ENCODE measurements at places on chromosomes 12 and 14.

DNA sequence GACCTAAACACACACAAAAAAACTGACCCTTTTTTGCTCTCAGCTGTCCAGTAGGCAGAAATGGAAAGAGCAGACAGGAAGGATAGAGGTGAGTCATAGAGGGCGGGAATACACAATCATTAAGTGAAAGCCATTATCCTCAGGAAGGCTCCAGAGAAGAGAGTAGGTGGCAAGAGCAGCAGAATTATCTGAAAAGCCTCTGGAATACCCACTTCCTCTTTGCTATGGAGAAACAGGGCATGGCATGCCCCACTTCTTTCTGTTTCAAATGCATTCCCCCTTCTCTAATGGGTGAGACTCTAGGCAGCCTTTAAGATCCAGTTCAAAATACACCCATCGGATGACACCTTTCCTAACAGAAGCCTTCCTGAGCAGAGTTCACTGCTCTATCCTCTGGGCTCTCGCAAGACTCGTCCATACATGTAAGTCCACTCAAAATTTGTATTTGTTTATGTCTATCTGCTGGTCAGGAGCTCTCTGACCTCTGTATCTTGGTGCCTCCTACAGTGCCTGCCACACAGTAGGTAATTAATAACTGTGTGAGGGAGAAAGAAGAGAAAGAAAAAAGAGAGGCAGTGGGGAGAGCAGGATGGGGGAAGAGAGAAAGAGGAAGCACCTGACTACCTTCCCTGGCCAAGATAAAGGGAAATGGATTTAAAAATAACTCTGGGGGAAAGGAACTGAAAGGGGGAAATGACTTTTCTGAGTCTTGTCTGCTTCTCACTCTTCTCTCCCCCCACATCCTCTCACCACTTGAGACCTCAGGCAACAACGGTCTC lies 8.5 kb downstream of the KLHL33 start:
- DNase-seq = no peak

DNA sequence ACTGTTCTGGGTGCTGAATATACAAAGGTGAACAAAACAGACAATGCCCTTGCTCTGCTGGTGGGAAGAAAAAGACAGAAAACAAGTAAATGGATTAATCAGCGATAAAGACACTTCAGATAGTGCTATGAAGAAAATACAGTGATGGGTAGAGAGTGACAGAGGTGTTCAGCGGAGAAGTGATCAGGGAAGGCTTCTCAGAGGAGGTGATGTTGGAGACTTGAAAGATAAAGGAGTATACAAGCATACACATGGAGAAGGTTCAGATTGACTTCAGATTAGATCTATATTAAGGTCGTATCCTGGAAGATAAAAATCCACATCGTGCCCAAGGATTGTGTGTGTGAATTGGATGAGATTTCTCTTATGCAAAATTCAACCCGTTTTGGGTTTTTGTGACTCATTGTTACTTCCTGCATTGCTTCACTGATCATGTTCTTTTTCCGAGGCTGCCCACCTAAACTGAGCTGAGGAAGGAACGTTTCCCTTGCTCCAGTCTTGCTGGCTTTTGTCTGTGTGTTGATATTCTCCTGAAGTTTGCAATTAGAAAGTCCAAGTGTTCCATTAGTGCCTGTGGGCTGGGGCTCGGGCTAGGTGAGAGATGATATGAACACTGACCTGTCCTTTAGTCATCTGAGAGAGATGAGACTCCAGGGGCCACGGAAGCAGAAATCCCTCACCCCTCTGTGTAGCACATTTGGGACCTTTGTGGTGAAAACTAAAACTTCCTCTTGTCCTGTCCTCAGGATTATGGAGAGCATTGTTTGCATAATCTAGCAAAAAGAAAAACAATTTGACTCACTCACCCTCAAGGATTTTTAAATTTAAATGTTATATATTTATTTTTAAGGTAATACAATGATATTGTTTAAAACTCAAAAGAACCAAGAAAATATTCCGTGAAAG lies 27.6 kb downstream of the PLXNC1 start:
- DNase-seq = no peak

- peak; percentile 9 for DNase-seq
Measured at GRCh38 chr14:86221000-86221399, 691.1 kb downstream of the FLRT2 start.

DNA sequence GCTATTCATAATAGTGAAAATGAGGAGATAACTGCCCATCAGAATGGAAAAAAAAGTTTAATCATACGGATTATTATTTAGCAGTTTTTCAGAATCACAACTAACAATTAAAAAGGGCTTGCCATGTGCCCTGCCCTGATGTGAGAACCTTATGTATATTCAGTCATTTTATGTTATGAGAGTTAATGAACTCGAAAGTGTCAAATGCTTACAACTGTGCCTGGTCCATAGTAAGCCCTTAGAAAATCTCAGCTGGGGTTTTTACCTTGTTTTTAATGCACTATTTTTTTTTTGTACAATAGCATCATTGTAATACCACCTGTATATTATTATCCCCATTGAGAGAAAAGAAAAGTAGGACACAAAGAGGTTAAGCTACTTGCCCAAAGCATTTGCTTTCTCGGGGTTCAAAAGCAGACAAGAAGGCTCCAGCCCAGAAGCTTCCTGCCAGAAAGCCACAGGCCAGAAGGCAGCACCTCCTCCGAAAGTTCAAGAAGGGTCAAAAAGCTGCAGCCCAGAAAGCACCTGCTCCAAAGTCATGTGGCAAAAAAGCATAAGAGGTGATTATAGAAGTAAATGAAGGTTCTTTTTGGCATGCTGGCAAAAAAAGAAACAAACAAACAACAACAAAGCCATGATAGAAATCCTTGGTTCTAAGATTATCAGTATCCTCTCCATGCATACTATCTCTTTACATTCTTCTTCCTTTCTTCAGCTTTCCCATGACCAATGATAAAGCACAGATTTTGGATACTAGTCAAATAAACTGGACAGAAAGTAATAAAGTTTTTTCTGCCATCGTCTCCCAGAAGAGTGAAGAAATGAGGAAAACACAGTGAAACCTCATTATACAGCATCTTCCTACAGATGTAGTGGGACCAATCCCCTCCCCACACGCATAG lies 59.1 kb upstream of the NAP1L1 start:
- no peak for DNase-seq

DNA sequence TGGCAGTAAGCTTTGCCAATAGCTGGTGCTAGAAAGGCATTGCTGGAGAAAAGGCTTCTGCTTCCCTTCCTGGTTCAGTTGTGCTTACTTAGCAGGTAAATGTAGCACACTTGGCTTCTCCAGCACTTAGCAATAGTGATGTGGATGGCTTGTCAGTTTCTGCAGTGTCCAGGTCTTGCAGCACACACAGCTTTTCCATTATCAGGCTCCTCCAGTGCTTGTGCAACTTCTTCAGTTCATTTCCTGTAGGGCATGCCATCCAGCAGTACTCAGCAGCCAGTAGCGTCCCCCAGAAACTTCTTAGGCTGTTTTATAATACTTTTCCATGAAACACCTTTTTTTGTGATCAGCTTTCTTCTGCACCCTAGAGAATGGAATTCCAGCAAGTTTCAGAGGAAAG lies 154.6 kb downstream of the SLC6A15 start:
- DNase-seq = no peak

DNA sequence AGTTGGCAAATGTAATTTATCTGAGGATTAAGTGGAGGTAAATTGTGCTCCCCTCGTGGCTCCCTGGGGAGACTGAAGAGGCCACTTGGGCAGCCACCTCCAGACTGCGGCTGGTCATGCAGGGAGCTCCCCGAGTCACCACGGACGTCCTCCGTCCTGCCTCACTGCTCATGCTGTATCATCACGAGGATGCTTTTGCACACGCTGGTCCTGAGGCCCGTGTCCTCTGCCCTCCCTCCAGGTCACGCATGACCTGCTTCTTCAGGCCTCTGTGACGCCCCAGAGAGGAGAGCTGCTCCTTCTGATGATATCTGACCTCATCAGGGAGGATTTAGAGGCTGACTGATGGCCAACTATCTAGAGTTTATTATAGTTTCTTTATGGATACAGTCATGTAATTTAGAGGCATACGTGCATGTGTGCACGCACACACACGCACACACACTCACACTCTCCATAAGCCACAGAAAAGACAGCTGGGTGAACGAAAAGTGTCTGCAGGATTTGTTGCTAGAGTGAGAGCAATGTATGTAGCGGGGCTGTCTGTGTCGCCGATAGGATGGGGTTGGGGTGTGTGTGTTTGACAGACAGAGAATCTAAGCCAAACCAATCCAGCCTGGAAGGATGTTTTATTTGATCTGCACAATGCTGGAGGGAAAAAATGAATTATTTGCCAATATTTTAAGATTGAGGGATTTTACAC lies 160.0 kb downstream of the ADGRD1 start:
- DNase-seq = no peak

DNA sequence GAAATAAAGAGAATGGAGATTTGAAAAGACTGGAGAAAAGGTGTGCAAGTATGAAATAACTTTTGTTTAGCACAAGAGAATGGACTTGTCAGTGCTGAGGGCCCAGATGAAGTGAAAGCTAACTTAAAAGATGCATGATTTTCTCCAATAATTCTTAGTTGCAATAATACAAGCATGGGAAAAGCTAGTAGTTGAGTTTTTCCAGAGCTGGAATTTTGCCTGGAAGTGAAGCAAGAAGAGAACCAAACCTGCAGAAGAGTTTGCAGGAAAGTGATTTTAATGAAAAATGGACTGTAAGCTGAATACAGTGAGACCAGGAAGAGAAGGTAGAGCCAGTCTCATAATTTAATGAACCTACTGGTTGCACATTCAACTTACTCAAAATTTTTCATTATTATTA lies 69.3 kb upstream of the FSCB start:
- no peak for DNase-seq

DNA sequence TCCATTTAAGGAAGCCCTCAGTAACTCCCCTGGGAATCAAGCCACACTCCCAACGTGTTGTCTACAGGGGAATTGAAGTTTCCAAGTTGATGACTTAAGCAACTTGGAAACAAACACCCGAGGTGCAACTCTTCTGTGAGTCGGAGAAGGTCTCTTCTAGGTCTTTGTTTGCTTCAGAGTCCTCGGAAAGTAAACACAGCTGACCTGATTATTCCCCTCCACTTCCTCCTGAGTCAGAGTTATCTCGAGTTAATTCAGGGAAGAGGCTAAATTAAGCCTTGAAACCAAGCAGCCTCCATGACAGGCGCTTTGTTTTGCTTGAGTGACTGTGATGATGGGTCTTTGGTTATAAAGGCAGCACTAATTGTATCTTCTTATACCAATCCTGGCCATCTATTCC lies 41.8 kb downstream of the TUNAR start:
- DNase-seq = no peak

DNA sequence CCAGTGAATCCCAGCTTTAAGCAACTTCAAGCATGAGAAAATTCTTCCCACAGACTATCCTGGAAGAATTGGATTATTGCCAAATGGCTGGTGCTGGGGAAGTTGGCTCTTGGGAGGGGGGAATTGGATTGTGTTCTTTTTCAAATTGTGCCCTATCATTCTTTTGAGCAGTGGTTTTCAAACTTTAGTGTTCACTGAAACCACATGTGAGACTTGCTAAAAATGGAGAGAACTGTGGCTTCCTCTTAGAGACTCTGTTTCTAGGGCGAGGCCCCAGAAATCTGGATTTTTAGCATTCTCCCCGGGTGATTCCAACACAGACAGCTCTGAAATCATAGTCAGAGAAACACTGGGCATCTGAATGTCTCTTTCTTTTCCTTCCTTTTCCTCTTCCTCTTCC lies 14.3 kb upstream of the OTUB2 start:
- DNase-seq = no peak

DNA sequence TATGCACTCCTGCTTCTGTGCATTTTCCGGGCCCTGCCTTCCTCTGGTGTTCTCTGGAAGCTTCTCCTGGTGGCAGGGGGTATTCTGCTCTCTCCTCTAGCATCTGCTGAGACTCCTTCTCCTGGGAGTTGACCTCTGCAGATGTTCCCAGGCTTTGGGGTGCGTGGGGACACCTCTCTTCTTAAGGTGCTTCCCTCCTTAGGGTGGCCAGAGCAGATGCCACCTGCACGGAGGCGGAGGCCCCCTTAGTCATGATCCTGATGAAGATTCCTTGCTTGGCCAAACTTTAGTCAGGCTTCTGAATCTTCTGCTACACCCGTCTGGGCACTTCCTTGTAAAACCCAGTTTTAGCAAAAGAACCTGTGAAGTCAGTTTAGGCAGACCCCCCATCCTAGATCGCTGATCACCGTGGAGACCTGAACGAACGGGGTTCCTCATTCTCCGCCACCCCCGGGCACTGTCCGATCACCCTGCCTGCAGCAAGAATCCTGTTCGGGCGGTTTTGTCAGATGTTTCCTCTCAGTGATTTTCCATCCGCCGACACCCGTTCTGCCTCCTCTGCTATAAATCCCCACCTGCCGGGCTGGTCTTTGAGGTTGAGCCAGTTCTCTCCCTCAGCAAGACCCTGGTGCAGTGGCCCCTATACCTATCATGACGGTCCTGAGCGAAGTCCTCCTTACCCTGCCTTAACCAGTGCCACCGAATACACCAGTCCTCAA lies 111.9 kb downstream of the CALM1 start:
- DNase-seq = no peak

GRCh38 chr14:22547313-22547947 lies 41.6 kb downstream of the DAD1 start:
- DNase-seq = peak; percentile 49

DNA sequence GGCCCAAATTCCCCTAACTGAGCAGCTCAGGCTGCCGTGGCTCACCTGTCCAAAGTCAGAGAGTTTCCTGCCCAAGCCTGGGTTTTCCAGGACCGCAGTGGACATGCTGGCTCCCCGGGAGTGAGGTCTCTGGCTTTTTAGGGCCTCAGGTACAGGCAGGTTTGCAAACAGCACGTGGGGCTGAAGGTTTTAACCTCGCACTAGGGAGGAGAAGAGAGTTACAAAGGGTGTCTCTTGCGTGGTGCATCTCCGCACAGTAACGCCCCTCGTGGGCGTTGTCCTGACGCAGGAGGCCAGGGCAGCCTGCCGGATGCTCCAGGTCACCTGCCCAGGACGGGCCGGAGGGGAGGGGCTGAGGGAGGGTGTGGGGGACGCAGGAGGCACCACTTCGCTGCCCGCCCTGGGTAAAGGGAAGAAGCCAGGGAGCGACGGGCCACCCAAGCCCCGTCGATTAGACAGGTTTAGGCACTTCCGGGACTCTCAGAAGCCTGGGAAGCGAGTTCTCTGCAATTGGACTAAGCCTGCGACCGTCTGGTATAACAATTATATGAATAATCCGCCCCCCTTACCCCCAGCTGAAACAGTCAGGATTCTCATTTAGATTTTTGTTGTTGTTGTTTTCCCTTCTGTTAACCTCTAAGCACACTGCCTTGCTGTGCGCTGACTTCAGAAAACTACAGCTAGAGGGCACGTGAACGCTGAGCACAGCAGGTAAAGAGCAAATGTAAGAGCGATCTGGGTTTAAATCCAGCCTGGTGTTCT lies at the start of gene PAH:
Gene PAH, minus strand, starts transcription at position 219 of the 762 bp plus-strand sequence. Its CDS starts 114 bp downstream, at position 105.
- no peak for DNase-seq

DNA sequence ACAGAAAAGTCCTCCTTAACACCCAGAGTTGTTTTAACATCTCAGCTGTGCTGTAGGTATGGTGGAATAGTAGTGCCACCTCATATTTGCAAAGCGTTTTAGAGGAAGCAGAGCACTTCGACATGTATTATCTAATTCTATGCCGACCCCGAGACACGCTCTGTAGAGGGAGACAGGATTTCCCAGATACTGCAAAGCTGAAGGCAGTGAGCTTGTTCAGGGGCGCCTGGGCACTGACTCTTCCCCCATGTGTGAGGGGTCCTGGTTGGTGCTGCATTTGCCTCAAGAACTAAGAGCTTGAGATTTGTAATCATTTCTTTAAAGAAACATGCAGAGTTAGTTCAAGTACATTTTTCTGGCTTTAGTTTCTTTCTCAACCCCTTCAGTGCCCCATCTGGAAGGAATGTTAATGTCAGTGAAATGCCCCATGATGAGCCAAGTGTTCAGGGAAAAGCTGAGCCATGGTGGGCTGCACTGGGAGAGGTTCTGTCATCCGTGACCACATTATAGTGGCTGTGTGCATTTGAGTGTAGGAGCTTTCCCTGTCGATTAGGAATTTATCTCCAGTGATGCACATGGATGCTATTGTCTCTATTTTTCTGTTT lies 66.3 kb downstream of the MBIP start:
- no peak for DNase-seq
